A673 (cell line): ENCODE measurements at places on chromosomes 7 and 10.

- DNase-seq: no peak
Observed at GRCh38 chr7:84009051-84009450, 185.5 kb downstream of the SEMA3A start.

GRCh38 chr10:29343607-29344038 lies 54.8 kb downstream of the LYZL1 start:
- no peak for DNase-seq

DNA sequence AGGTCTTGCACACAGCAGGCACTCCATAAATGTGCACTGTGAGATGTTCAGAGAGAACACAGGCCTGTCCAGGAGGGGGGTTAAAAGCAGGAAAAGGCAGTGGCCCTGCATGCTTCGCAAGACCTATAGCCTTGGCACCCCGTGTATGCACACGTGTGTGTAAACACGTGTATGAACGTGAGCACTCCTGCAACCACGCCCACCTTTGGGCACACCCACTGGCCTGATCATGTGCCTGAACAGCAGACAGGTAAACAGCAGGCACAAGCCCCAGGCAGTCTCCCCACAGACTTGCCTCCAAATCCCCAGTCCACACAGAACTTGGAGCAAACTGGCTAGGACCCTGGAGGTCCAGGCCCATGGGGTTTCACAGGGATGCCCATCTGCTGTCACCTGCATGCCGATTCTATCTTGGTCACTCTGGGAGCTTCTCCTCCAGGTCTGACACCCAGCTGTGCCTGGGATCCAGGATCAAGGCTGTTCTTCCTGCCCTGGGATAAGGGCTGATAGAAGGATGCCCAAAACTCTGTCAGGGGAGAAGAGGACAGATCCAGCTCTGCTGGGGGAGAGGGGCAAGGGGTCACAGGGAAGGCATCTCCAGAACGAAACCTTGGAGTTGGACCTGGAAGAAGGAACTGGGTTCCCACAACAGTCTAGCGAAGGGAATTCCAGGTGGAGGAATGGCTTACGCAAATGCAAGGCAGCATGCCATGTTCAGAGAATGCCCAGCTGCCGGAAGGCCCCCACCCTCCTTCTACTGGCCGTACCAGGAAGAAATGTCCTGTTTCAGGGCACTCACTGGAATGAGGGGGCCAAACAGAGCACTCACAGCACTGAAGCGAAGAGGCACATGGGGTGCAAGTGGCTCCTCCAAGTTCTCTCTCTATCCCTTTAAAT lies 14.3 kb upstream of the ZMIZ1 start:
- DNase-seq: no peak

- DNase-seq: no peak
Observed at GRCh38 chr10:124996854-124997215, 54.9 kb downstream of the ZRANB1 start.

DNA sequence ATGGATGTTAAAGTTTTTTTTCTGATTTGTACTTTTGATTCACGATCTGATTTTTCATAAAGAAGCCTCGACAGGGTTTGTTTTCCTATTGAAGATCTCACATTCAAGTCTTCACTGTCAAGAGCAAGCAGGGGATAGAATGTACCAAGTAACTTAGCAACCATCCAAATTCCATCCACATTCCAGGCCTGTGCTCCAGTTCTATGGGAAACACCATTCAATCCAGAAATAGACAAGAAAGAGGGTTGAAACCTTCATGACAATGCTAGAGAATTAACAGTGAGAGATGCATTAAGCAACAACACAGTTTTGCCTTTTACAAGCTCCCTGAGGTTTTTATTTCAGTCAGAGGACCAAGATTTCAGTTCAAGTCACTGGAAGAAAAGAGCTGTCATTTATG lies 300.2 kb downstream of the NEBL start:
- no peak for DNase-seq
